ENCODE measurements at places on chromosomes 13 and 19. TPM values are rescaled to one million over a fixed set of nuclear protein-coding genes. Genes with fewer than 3 reads are reported as not detected.
A peak's percentile ranks its signal among the peaks of the same experiment; 100 is the strongest.

GRCh38 chr19:28292822-28293500 is 920.0 kb downstream of the UQCRFS1 start:
- H3K4me1 ChIP-seq, result no peaks in the 10 kb centered on the region
- H3K4me3 ChIP-seq, result no peak overlapping the region
- H3K27me3 ChIP-seq, result no peaks in the 10 kb centered on the region
- no peaks in the 10 kb centered on the region for H3K36me3 ChIP-seq

DNA sequence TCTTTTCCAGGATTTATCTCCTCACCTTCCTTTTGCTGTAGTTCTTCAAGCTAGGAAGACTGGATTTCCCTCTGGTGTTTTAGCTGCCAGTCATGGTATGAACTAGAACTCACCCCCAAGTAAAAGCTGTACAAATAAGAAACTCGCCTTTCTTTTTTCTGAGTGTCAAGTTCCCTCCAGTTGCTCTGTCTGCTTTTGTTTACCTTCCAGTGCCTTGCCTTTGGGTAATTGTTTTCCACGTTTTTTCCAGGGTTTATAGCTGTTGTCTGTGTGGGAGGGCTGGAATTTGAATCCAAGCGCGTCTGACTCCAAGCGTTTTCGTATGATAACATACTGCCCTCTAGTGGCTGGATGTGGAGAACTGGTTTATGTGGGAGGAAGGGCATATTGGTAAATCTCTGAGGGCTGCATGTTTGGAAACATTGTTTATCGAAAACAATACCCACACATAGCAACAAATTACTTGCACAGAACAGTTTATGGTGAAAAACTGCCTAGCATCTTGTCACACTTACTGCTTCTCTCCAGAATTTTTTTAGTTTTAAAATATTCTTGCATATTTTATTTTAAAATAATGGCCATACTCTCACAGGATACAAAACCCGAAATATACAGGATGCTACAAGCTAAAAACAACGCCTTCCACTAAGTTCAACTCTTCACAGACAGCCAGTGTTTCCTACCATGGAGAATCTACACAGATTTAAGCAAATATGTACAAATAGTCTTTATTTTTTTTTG is 19.2 kb downstream of the RCN3 start:
- H3K4me1 ChIP-seq, result no peaks in the 10 kb centered on the region
- no peak overlapping the region for H3K4me3 ChIP-seq

The ZNF653 gene
- total RNA-seq, result 3.5 TPM

DNA sequence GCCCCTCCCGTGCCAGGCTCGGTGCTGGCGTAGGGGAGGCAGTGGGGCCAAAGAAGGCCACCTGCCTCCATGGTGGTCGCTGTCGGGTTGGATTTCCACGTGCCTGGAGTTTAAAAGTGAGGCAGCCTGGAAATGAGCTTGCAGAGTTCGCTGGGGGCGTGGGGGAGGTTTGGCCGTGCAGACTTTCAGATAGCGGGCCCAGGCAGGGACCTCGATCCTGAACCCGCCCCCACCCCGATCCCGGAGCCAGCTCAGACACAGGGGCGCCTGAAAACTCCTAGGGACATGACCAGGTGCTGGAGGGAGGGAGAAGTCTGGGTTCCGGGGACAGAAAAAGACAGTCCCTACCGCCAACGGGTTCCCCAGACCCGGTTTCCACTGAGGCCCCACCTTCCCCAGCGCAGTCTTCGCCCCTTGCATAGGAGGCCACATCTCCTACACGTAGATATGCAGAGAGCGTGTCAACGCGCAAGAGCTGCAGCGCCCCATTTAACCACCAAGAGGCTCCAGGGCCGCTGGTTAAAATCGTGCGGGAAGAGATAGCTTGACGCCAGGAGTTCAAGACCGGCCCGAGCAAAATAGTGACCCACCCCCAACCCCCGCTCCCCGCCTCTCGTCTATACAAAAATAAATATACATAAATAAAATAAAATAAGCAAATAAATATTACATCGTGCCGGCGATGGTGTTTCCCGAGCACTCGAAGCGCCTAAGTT is 8.5 kb downstream of the CCDC8 start:
- H3K27me3 ChIP-seq, result peaks cover 19% of the 10 kb centered on the region
- H3K27ac ChIP-seq, result no peak overlapping the region
- peak overlapping the region; percentile 66 for H3K4me3 ChIP-seq
- H3K4me1 ChIP-seq, result peaks cover 15% of the 10 kb centered on the region

- H3K4me1 ChIP-seq, result no peaks in the 10 kb centered on the region
- H3K4me3 ChIP-seq, result no peak overlapping the region
- no peaks in the 10 kb centered on the region for H3K27me3 ChIP-seq
- DNase-seq, result no peak
- no peaks in the 10 kb centered on the region for H3K36me3 ChIP-seq
- no peak overlapping the region for H3K27ac ChIP-seq
Measured at GRCh38 chr13:71605744-71606143, 261.3 kb downstream of the DACH1 start.

The ANGPTL4 gene
- 1.1 TPM for total RNA-seq

The ATP8A2 gene
- total RNA-seq, result 0.72 TPM

- no peaks in the 10 kb centered on the region for H3K36me3 ChIP-seq
- no peak overlapping the region for H3K4me3 ChIP-seq
- H3K27me3 ChIP-seq, result no peaks in the 10 kb centered on the region
- H3K27ac ChIP-seq, result no peak overlapping the region
Measured at GRCh38 chr13:59279028-59279427, 884.7 kb downstream of the DIAPH3 start.

The FXYD7 gene
- total RNA-seq, result not detected

GRCh38 chr13:45258334-45258675 is 57.5 kb upstream of the KCTD4 start:
- no peak overlapping the region for H3K4me3 ChIP-seq
- peaks cover 13% of the 10 kb centered on the region for H3K4me1 ChIP-seq
- peaks cover 8% of the 10 kb centered on the region for H3K36me3 ChIP-seq
- H3K27me3 ChIP-seq, result no peaks in the 10 kb centered on the region
- DNase-seq, result no peak

The LILRA6 gene
- total RNA-seq, result not detected

DNA sequence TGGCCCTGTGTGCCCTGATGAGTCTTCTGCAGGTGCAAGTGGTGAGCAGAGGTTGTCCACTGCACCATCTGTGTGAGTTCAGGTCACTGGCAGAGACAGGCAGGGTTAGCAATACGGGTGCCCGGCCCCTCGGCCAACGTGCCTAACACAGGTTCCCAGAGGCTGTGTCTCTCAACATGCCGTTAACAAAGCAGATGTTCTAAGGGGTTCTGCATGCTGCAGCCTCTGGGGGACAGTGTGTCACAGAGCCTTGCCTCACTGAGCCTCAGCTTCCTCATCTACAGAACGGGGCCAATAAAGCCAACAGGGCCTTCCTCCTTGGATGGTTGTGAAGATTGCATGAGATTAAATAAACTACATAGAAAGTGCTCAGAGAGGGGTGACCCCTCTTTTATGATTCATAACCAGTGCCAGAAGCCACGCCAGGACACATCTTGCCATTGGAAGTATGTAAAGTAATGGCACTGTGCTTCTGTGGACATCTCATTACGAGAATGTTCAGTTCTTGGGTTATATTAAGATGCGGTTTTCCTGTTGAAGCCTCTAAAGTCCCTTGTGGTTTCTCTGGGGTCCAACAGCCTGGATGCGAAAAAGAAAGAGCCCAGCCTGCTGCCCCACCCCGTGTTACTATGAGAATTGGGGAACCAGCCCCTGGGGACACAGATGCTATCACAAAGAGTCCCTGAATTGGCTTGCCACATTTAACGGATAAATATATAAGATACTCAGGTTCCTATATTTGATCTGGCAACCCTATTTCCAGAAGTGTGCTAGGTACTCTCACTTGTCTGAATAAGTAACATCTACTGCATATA is 11.2 kb upstream of the ARHGEF18 start:
- H3K27ac ChIP-seq, result no peak overlapping the region
- H3K4me1 ChIP-seq, result no peaks in the 10 kb centered on the region
- no peak for DNase-seq
- no peaks in the 10 kb centered on the region for H3K36me3 ChIP-seq

DNA sequence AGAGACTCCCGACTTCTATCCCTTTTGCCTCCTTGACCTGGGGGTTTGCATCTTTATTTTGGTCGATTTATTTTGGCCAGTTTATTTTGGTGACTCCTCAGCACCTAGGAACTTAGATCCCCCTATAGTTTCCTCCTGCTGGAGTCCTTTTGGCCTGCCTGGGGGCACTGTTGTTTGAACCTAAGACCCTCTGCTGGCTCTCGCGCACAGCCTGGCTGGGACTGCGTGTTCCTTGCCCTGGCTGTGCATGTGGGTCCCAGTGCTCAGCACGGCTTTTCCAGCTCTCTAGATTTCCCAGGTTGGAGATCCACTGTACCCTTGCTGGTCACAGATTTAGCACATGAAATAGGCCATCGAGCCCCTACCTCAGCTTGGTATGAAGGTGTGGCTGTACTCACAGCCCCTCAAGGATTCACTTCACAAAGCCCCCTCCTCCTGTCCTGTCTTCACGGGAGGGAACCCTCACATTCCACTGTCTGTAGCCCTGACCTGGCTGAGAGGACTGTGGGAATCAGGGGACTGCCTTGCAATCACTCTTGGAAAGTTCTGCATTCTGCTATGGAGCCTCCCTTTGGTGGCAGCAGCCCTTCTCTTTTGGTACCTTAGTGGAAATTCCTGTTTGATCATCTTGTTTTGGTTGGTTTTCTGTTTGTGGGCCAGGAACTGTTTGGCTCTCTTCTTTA is 8.3 kb downstream of the UBAC2 start:
- DNase-seq, result no peak
- no peak overlapping the region for H3K4me3 ChIP-seq
- H3K4me1 ChIP-seq, result no peaks in the 10 kb centered on the region
- no peaks in the 10 kb centered on the region for H3K36me3 ChIP-seq

GRCh38 chr19:58182577-58182988 is 278 bp upstream of the ZNF274 start:
- DNase-seq, result no peak
- peaks cover 3% of the 10 kb centered on the region for H3K4me1 ChIP-seq
- peak overlapping the region; percentile 98 for H3K27ac ChIP-seq

The NDUFA11 gene
- 265 TPM for total RNA-seq

The CYP2F1 gene
- total RNA-seq, result not detected

- H3K4me1 ChIP-seq, result peaks cover 11% of the 10 kb centered on the region
- no peak overlapping the region for H3K4me3 ChIP-seq
- no peaks in the 10 kb centered on the region for H3K27me3 ChIP-seq
Measured at GRCh38 chr13:42279080-42279479, 7.1 kb downstream of the AKAP11 start.

DNA sequence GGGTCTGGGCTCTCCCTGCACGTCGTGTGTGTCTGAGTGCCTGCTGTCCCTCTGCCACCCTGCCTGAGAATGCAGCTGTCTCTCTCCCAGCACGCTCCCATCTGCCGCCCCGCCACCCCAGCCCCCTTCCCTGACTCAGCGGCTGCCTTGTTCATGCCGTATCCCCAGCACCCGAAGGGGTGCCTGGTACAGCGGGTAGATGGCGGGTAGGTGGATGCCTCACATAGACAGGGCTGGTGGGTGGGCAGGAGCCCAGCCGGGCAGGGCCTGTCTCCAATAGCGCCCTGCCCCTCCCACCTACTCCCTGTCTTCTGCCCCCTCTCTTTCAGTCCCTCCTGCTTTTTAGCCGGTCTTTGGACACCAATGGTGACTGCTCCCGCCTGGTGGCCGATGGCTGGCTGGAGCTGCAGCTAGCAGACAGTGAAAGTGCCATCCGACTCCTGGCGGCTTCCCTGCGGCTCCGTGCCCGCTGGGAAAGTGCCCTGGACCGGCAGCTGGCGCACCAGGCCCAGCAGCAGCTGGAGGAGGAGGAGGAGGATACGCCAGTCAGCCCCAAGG is 30.3 kb downstream of the DHX34 start:
- peak; percentile 62 for DNase-seq
- peaks cover 57% of the 10 kb centered on the region for H3K36me3 ChIP-seq
- no peaks in the 10 kb centered on the region for H3K27me3 ChIP-seq
- H3K4me3 ChIP-seq, result no peak overlapping the region
